Activated B cell treated with CpG ODN at 0.5 μM for 24 hours (primary cell): ENCODE measurements at places on chromosomes 7 and 10. TPM values are rescaled to one million over a fixed set of nuclear protein-coding genes. Genes with fewer than 3 reads are reported as not detected.

The ZNF853 gene
- total RNA-seq: 2.8 and 3.2 TPM in 2 replicates

- no peak for DNase-seq
- H3K27me3 ChIP-seq: peaks cover 60% of the 10 kb centered on the region
- H3K36me3 ChIP-seq: no peaks in the 10 kb centered on the region
- H3K4me3 ChIP-seq: no peak overlapping the region
Measured at GRCh38 chr7:99928188-99928587, 1.2 kb downstream of the GJC3 start.

The NEUROD6 gene
- total RNA-seq: not detected in 2 replicates

The RSPH10B2 gene
- 0.37 and 1.1 TPM in 2 replicates for total RNA-seq

GRCh38 chr10:92142512-92142911 lies 148.4 kb downstream of the CPEB3 start:
- H3K4me1 ChIP-seq: peaks cover 56% of the 10 kb centered on the region
- H3K27ac ChIP-seq: peak overlapping the region; percentile 83
- DNase-seq: no peak
- H3K27me3 ChIP-seq: no peaks in the 10 kb centered on the region

DNA sequence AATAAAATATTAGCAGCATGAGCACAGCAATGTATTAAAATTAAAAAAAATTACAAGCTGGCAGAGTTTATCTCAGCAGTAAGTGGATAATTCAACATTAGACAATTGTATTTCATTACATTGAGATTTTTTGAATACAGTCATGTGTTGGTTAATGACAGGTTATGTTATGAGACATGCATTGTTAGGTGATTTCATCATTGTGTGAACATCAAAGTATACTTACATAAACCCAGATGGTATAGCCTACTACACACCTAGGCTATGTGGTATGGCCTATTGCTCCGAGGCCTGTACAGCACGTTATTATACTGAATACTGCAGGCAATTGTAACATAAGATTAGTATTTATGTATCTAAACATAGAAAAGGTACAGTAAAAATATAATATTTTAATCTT lies 29.7 kb downstream of the CCDC6 start:
- H3K36me3 ChIP-seq: peaks cover 2% of the 10 kb centered on the region
- H3K27me3 ChIP-seq: no peaks in the 10 kb centered on the region
- peaks cover 98% of the 10 kb centered on the region for H3K4me1 ChIP-seq
- no peak overlapping the region for H3K4me3 ChIP-seq
- DNase-seq: no peak

DNA sequence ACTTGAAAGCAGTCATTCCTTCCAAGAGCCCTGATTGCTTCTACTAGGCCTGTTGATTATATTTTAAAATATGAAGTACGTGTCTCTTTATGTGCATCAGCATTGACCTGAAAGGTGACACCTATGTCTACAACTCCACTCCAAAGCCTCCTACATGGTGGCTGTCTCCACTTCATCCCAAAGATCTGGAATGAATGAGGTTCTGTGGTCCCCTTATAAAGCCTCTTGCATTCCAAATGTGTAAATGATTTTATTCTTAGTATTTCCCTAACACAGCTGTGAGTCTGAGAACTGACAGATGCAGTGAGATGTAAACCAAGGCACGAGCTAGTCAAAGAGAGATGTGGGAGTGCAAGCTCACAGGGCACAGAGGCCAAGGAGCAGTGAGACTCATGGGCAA lies 176.0 kb upstream of the SVIL start:
- no peaks in the 10 kb centered on the region for H3K36me3 ChIP-seq
- DNase-seq: no peak
- H3K4me3 ChIP-seq: no peak overlapping the region
- H3K4me1 ChIP-seq: no peaks in the 10 kb centered on the region
- H3K27ac ChIP-seq: no peak overlapping the region

- DNase-seq: no peak
- peaks cover 12% of the 10 kb centered on the region for H3K4me1 ChIP-seq
- H3K27me3 ChIP-seq: no peaks in the 10 kb centered on the region
- no peaks in the 10 kb centered on the region for H3K36me3 ChIP-seq
Measured at GRCh38 chr7:69670701-69671100, 72.4 kb downstream of the AUTS2 start.

- no peak overlapping the region for H3K4me3 ChIP-seq
- no peak for DNase-seq
- H3K36me3 ChIP-seq: peaks cover 2% of the 10 kb centered on the region
- no peaks in the 10 kb centered on the region for H3K27me3 ChIP-seq
- peaks cover 26% of the 10 kb centered on the region for H3K4me1 ChIP-seq
- no peak overlapping the region for H3K27ac ChIP-seq
Measured at GRCh38 chr7:77284005-77284404, 84.4 kb upstream of the FGL2 start.

GRCh38 chr10:125141860-125142484 lies 18.4 kb downstream of the CTBP2 start:
- H3K27ac ChIP-seq: no peak overlapping the region
- H3K27me3 ChIP-seq: peaks cover 44% of the 10 kb centered on the region

DNA sequence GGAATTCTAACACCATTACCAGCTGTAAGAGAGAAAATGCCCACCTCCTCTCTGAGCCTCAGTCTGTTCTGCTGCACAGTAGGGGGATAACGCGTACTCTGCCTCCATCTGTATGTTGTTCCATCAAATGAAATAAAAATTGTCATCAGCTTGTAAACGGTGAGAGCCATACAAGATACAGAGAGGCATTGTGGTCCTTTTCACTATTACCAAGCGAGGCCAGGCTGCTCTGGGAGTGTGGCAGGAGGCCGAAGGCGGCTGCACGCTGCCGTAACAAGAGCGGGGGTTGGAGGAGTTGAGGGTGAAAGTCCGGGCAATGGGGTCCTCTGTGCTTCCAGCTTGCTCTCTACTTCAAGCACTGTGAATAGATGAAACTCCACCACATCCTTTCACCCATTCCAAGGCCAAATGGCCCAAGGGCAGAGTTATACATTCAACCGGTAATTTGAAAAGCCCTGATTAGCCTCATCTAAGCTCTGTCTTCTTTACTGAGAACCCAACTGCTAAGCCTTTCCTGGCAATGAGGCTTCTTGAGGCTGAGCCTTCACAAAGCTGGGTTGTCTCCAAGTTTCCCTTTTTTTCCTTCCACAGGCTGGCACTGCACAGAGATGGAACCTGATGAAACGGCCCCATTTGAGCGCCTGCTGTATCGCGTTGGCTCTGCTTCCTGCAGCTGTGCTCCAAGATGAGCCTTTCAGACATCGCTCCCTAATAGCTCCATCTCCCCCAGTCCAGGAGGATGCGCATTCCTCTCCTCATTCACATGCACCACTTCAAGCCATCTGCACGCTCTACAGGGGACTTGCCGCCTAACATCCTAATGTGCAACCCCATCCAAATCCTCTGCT lies 47.2 kb downstream of the PYROXD2 start:
- no peak for DNase-seq
- H3K27ac ChIP-seq: no peak overlapping the region
- no peak overlapping the region for H3K4me3 ChIP-seq
- no peaks in the 10 kb centered on the region for H3K36me3 ChIP-seq

DNA sequence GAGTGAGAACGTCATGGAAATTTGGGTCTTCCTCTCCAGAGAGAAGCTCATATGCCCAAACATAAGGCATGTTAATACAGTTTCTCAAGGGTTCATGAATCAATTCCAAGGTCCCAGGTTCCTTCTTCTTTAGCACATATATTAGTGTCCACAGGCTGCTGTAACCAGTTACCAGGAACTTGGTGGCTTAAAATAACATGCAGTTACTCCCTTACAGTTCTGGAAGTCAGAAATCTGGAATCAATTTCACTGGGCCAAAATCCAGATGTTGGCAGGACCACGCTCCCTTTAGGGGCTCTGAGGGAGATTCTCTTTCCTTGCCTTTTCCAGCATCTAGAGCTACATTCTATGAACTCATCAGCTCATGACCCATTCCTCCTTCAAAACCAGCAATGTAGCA lies 64.8 kb downstream of the MRC1 start:
- H3K4me1 ChIP-seq: no peaks in the 10 kb centered on the region
- H3K27ac ChIP-seq: no peak overlapping the region
- H3K36me3 ChIP-seq: no peaks in the 10 kb centered on the region
- H3K27me3 ChIP-seq: peaks cover 3% of the 10 kb centered on the region
- DNase-seq: no peak
- no peak overlapping the region for H3K4me3 ChIP-seq

GRCh38 chr7:105600720-105601550 lies 19.6 kb upstream of the EFCAB10 start:
- peaks cover 2% of the 10 kb centered on the region for H3K27me3 ChIP-seq
- no peak for DNase-seq
- H3K4me1 ChIP-seq: no peaks in the 10 kb centered on the region
- H3K36me3 ChIP-seq: no peaks in the 10 kb centered on the region
- H3K27ac ChIP-seq: no peak overlapping the region

The AGR2 gene
- not detected in 2 replicates for total RNA-seq

The POM121C gene
- total RNA-seq: 58.5 and 63.9 TPM in 2 replicates

The CUBN gene
- 2.5 and 2.8 TPM in 2 replicates for total RNA-seq

DNA sequence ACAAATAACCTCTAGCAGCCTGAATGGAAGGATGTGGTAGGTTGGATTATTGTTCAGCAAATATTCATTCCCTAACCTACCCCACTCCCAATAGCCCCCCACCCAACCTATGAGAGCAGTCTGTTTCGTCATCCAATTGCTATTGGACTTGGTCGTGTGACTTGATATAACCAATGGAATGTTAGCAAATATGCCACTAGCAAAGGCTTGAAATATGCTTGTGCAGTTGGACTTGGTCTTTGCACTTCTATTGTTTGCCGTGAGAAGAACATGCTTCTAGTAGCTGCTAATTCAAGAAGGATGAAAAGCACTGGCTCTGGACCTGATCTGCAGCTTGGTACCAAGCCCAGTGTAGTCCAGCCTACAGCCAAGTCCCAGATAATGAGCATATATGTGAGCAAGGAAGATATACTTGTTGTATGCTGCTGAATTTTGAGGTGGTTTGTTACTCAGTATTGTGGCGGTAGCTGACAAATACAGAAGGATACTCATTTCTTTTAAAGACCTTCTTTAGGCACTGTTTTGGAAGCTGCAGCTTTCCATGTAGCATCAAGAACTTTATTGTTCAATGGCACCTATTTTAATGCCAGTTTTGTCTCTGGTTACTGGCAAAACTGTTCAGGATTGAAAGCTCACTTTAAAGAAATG lies 180.4 kb downstream of the EXOC4 start:
- H3K4me1 ChIP-seq: peaks cover 2% of the 10 kb centered on the region
- no peaks in the 10 kb centered on the region for H3K36me3 ChIP-seq
- H3K27me3 ChIP-seq: no peaks in the 10 kb centered on the region
- no peak overlapping the region for H3K4me3 ChIP-seq
- H3K27ac ChIP-seq: no peak overlapping the region
- no peak for DNase-seq

DNA sequence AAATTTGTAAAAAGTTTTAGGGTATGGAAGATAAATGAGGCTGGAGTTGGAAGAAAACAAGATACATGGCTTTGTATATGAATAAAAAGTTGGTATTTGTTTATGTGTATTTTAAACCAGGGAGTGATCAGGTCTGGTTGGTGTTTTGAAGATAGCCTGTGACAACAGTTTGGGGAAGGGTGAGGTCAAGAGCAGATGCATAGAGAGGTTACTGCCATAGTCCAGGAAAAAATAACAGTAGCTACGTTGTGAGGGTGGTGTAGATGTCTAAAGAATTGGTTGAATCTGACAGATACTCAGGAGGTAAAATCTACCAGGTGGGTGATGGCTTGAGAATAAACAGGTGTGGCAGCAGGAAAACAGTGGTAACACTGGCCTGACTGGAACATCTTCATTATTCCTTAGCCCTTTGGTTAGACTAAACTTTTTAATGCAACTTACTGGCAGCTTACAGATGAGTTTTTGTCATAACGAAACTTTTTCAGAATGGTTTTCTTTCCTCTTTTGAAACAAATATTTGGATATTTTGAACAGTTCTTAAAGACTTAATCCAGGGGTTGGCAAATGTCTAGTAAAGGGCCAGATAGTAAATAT lies 25.5 kb downstream of the ZNRF2 start:
- no peaks in the 10 kb centered on the region for H3K27me3 ChIP-seq
- DNase-seq: no peak
- H3K4me1 ChIP-seq: peaks cover 72% of the 10 kb centered on the region
- H3K27ac ChIP-seq: peak overlapping the region; percentile 66
- peaks cover 3% of the 10 kb centered on the region for H3K36me3 ChIP-seq
